ENCODE measurements at places on chromosomes 4 and X. TPM values are rescaled to one million over a fixed set of nuclear protein-coding genes. Genes with fewer than 3 reads are reported as not detected.

The BCLAF3 gene
- total RNA-seq, result 8.9 TPM

The PNCK gene
- total RNA-seq, result not detected

The HELT gene
- total RNA-seq, result not detected

The GAGE12J gene
- total RNA-seq, result not detected

The PRKG2 gene
- 0.99 TPM for total RNA-seq

The ITIH6 gene
- not detected for total RNA-seq

The SGMS2 gene
- total RNA-seq, result 32.2 TPM

The UGT2B11 gene
- total RNA-seq, result not detected

The MTCP1 gene
- total RNA-seq, result 3.0 TPM

The HHIP gene
- total RNA-seq, result 0.66 TPM

The SSX2 gene
- total RNA-seq, result not detected

The USP17L27 gene
- total RNA-seq, result not detected

The BTK gene
- 2.6 TPM for total RNA-seq

The WDR44 gene
- total RNA-seq, result 10.1 TPM

The MAGEA2 gene
- total RNA-seq, result not detected

The LRP2BP gene
- 2.0 TPM for total RNA-seq

All from body of pancreas (tissue), 4 donors.